ENCODE measurements at places on chromosomes 2 and 18.
A peak's percentile ranks its signal among the peaks of the same experiment; 100 is the strongest.

GRCh38 chr2:23120161-23120560 is 264.8 kb upstream of the KLHL29 start:
- DNase-seq = no peak

GRCh38 chr18:11149441-11150270 is at the start of gene PIEZO2:
Gene PIEZO2, minus strand, starts transcription at chr18:11149569. Its CDS starts 981 bp downstream, at chr18:11148588.
- peak; percentile 45 for DNase-seq

DNA sequence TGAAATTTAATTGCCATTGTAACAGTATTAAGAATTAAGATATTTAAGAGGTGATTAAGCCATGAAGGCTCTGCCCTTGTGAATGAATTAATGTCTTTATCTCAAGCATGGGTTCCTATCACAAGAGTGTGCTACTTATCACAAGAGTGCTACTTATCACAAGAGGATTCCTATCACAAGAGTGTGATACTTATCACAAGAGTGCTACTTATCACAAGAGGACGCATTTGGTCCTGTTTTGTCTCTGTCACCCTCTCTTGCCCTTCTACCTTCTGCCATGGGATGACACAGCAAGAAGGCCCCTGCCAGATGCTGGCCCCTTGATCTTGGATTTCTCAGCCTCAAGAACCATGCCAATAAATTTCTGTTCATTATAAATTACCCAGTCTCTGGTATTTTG is 13.2 kb upstream of the COL5A2 start:
- no peak for DNase-seq

- DNase-seq = no peak
Observed at GRCh38 chr2:101440127-101440738, 34.7 kb downstream of the RFX8 start.

- DNase-seq = no peak
Observed at GRCh38 chr2:142285480-142285879, 154.7 kb upstream of the LRP1B start.

DNA sequence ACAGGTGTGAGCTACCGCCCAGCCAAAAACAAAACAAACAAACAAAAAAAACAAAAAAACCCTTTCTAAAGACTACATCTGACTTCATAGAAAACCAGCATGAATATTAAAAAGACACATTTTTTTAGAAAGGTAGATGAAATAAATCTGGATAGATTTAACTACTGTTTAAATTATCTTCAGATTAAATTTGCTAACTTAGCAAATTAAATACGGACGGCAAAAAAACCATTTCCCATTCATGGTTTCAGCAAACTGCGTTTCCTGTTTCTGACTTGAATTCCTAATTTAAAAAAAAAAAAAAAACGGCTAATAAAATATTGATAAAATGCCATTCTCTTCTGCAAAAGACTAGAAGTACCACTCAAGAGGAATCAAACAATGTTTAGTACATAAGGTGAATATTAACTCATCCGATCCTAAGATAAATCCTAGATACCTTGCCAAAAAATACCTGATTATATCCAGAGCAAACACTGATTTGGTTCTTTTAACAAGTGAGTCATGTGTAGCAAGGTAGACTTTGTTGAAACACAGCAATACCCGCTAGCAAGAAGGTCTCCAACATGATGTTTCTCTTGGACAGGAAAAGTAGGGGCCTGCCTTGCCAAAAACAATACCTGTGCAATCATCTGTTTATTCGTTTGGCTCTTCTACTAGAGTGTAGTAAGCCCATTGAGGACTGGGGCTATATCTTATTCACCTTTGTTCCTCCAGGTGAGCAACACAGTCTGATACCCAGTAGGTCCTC is 96.2 kb downstream of the BARD1 start:
- no peak for DNase-seq

DNA sequence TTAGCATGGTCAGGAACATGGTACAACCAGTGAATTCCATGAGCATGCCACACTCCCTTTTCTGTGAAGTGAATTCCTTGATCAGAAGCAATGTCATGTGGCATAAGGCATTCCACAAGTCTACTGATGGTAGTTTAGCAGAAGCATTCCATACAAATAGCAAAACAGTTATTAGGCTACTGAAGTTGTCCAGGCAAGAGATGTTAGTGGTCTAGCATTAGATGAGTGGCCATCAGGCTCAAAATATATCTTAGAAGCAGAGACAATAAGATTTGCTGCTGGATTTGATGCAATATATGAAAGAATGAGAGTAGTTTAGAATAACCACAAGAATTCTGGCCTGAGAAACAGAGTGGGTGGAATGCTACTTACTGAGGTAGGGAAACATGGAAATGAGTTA is 355.3 kb upstream of the NRXN1 start:
- DNase-seq = no peak

- no peak for DNase-seq
Observed at GRCh38 chr18:3051718-3052410, 38.9 kb upstream of the LPIN2 start.

DNA sequence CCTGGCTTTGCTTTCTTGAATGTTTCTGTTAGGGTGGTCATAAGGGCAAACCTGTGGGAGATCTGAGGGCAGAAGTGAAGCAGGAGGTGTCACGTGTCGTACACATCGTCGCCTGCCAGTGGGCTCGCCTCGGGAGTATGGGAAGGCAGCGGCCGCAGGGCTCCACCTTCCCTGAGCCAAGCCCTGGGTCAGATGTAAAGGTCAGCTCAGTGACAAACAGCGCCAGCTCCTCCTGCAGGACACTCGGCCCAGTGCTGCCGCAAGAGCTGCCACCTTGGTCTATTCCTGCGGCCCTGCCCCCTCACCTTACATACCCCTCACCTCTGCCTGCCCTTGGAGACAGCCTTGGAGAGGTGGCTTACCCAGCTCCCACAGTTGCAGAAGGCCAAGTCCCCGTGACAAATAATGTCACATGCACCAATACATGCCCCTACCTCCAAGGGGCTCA is 64.2 kb downstream of the PSMG2 start:
- DNase-seq = no peak

DNA sequence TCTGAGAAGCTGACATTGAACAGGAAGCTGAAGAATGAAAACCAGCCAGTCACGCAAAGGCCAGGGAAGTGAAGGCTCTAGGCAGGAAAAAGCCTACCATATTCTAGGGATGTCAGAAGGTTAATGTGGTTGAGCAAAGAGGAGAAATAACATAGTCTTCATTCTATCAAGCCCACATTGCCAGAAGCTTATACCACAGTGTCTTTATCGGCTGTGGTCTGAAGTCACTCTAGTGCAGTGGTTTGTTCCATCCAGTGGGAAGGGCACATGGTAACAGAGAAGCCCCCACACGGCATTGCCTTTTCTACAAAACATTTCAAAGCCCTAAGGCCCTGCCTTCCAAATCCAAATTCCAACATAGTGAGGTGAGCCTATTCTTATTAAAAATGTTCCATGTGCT is 311.3 kb downstream of the TNS1 start:
- DNase-seq = no peak

- DNase-seq = no peak
Observed at GRCh38 chr2:74740741-74741431, 86.8 kb downstream of the SEMA4F start.

- DNase-seq = no peak
Observed at GRCh38 chr18:32139835-32140283, 48.2 kb downstream of the RNF138 start.

GRCh38 chr2:29844713-29845326 is 76.6 kb downstream of the ALK start:
- no peak for DNase-seq

- DNase-seq = no peak
Observed at GRCh38 chr2:16396171-16396570, 269.5 kb downstream of the CYRIA start.

- no peak for DNase-seq
Observed at GRCh38 chr2:194003911-194004310, 1653.1 kb upstream of the SLC39A10 start.

DNA sequence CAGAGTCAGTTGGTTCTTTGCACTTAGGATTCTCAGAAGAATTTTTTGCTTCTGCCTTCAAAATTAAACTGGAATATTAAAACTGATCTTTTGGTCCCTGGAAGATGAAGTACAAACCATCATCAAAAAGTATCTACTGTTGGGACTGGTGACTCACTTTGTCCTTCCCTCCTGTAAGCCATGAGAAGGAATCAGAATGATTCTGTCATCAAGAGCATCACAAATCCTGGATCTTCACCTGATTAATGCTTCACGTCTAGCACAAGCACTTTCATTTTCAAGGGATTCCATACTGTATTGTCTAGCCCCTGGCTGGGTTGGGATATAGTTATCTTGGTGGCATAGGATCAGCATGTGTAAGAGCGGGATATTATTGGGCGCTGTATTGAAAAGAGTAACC is 69.3 kb upstream of the CYP1B1 start:
- no peak for DNase-seq

- DNase-seq = no peak
Observed at GRCh38 chr2:68235090-68235489, 17.2 kb downstream of the PPP3R1 start.

GRCh38 chr18:32333781-32334180 is 136.9 kb downstream of the GAREM1 start:
- peak; percentile 92 for DNase-seq

- DNase-seq = no peak
Observed at GRCh38 chr2:39541011-39541930, 104.2 kb upstream of the MAP4K3 start.

DNA sequence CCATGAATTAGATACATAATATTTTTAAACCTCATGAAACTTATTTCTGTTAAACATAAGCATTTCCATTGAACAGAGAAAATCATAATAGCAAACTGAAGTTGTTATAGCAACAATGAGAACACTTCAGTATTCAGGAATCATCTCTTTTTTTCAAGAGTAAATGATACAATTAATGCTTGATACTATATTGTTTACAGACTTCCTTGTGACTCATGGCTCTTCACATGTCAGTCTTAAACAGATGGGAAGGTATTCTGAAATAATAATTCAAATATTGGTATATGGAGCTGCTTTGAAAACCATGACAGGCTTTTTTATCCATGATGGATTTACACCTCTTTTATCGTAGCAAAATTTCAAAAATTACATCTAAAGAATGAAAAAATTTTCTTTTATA is 226.5 kb upstream of the RBMS1 start:
- DNase-seq = no peak

GRCh38 chr2:31137211-31138036 is 816 bp downstream of the GALNT14 start:
- no peak for DNase-seq

- no peak for DNase-seq
Observed at GRCh38 chr2:163774862-163775261, 39.1 kb upstream of the FIGN start.

- no peak for DNase-seq
Observed at GRCh38 chr2:64848363-64848762, 140.8 kb upstream of the SLC1A4 start.

- DNase-seq = no peak
Observed at GRCh38 chr18:73900106-73900835, 247.4 kb downstream of the FBXO15 start.

DNA sequence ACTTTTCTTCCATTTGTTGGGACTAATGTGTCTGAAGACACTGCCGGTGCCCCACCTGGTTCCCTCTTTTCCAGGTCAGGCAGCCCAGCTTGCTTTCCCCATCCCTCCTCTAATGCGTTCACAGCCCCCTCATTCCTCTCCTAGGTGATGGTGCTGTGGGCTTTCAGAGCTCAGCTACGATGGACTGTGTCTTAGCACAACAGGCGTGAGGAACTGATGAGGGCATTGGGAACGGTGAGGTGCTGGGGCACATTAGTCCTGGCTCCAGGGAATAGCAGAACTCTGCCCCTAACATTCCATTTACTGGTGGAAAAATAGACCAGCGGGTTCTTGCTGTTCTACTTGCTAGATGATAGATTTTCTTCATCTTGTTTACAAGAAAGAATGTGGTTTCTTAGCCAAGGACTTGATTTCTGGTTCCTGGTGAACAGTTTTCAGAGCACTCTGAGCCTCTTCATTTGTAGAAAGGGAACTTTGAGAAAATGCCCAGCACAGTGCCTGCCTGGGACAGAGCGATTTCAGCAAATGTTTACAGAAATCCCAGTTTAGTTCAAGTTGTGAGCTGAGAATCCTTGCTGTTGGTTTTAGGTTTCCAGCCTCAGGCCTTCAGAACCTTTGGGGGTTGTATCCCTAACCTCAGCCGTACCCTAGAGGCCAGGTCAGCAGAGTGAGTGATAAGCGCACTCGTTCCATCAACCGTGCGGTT is 42.5 kb downstream of the LDLRAD4 start:
- DNase-seq = no peak

GRCh38 chr2:121650315-121650930 is 1.2 kb upstream of the CLASP1 start:
- DNase-seq = no peak
